Right renal cortex interstitium (tissue), 3 donors: ENCODE measurements at places on chromosomes 5 and 9.

- no peak for DNase-seq
Measured at GRCh38 chr5:168027007-168027406, 264.4 kb upstream of the WWC1 start.

GRCh38 chr5:131165119-131165727 lies at the start of gene HINT1:
TSS of gene HINT1 (minus strand) at chr5:131165256. CDS start at chr5:131165205, 51 bp downstream.
- DNase-seq = peak; percentile 88

DNA sequence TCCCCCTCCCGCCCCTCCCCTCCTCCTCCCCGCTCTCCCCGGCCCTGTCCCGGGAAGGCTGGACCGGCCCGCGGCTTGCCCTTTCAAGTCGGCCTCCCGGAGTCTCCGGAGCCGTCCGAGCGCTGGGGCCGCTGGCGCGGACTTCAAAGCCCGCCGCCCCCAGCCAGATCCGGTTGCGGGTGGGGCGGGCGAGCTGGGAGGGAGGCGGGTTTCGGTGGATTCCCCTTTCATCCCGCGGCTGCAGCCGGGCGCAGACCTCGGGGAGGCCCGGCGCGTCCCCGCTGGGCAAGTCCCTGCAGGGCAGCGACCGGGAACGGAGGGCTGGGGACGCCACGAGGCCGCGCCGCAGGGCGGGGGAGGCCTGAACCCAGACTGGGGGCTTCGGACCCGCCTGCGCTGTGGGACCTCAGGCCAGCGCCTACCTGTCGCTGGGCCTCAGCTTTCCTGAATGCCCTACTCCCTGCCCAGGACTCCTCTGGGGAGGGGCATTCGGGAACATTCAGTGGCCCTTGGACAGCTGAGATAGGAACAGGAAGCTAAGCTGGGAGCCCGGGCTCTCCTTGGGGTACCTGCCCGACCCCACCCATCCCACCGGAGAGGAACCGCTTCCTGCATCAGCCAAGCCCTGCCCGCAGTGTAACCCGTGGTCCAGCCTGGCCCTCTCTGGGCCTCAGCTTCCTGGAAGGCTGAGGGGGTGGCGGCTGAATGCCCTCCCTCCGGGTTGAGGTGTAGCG lies 23.4 kb downstream of the C9orf50 start:
- DNase-seq = no peak

DNA sequence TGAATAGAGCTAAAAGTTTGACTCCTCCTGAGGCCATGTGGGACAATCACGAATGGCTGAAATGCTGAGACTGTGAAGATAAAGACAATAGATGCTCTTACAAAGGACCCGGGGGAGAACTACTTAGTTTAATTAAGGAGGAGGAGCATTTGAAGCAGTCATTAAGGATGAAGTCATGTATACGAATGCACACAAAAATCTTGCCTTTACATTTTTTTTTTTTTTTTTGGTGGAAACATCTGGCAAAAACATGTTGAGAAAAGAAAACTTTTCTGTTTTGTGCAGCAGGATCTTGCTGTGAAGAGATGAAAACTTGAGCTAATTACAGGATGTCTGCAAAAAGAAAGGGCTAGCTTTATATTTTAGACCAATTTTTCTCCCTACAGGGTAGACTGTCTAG lies 42.3 kb upstream of the NR3C1 start:
- DNase-seq = no peak

- DNase-seq = no peak
Measured at GRCh38 chr9:105331160-105331559, 86.7 kb downstream of the SLC44A1 start.

DNA sequence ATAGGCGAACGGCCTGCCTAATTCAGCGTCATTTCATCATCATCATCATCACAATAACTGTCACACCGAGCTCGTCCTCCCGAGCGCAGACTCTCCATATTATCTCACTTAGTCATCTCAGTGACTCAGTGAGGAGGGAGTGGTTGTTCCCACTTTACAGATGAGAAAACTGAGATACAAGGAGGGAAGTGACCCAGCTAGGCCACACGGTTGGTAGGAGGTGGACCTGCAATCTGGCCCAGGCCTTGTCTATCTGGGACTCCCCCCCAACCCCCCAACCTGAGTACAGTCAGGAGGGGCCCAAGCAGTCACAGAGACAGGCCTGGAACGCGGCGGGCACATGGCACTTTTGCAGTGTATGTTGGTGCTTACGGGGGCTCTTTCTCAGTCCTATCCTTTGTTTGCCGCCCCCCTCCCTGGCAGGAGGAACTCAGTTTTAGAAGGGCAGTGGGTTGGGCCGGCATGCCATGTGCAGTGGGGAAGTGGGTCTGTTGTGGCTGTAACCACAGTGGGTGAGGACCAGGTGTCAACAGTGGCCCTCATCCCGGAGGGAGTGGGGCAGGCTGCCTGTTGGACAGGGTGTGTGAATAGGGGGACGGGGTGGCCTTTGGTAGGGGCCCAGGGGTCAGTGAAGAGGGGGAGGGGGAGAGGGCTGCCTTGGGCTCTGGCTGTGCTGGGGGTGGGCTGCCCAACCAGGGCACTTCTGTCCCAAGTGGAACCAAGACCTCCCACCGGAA lies 1.7 kb upstream of the RXRA start:
- DNase-seq = no peak

- DNase-seq = no peak
Measured at GRCh38 chr9:33185858-33186257, 18.7 kb upstream of the B4GALT1 start.

DNA sequence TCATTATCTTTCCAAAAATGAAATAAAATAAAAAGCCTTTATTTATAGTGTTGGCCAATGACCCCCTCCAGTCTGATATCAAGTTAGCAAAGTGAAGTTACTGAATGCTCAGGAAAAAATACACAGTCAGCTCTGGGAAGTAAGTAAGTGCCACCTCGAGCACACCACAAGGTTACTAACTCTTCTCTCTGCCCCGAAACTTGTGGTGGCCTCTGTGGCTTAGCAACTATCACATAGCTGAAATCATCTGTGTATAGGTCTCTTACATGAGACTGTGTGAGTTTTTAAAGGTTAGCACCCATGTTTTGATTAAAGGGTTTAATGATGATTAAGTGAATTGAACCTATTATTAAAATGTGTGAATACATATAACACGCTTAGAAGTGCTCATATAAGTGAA lies 161.4 kb upstream of the KLF4 start:
- no peak for DNase-seq

DNA sequence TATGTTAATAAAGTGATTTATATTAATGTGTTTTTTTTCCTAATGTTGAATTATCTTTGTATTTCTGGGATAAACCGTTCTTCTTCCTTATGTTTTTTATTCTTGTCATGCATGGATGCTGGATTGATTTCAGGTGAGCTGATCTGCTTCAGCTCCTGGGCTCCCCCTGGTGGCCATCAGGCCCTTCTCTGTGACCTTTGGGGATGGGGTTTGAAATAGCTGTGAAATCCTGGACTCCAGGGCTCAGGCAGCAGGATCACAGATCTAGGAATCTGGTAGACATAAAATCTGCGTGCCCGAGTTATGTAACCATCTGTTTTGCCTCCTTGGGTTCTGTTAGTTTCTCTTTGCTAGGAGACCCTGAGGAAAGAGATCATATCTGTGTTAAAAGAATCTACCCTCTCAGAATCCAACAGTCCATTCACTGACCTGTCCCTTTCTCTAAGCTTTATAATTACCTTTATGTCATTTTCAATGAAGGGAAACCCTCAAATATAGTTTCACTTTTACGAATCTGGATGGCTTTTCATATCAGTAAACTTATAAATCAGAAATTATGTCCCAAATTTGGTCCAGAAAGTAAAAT lies 12.2 kb upstream of the OR13J1 start:
- DNase-seq = no peak

- DNase-seq = no peak
Measured at GRCh38 chr9:123637945-123638634, 282.1 kb downstream of the CRB2 start.

- no peak for DNase-seq
Measured at GRCh38 chr5:144198386-144198785, 27.7 kb downstream of the KCTD16 start.

DNA sequence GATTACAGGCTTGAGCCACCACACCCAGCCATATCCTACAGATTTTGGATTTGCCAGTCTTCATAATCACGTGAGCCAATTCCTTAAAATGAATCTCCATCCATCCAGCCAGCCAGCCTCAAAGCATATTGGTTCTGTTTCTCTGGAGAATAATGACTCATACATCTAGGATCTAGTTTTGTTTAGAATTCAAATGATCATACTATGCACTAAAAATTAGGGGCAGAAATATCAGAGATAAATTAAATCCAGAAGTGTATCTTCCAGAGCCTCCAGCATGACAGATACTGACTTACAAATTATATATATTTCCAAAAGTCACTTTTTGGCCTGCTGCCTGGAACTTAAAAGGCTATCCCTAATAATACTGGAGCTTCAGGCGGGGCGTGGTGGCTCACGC lies 119.1 kb upstream of the NR5A1 start:
- no peak for DNase-seq

- no peak for DNase-seq
Measured at GRCh38 chr5:39371367-39371635, 7.0 kb upstream of the C9 start.

DNA sequence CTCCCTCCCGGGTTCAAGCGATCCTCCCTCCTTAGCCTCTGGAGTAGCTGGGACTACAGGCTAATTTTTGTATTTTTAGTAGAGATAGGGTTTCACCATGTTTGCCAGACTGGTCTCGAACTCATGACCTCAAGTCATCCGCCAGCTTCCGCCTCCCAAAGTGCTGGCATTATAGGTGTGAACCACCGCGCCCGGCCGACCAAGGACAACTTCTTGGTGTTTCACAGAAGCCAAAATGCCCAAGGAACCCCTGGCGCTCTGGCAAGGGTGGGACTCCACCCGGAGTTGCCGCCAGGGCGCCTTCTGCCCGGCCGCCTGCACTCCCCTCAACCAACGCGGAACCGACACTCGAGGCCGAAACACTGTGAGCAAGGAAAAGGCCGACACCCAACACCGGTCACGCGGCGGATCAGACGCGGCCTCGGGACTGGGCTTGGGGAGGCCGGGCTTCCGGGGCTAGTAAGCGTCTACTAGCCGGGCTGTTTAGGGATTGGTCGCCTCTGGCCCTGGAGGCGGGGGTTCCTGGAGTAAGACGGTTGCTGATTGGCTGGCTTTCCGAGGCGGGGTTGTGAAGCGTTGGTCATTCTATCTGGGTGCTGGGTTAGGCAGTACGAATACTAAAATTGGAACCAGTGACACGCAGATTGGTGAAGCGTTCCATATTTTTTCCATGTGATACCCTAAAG lies 7.7 kb upstream of the CFAP157 start:
- DNase-seq = peak; percentile 92

DNA sequence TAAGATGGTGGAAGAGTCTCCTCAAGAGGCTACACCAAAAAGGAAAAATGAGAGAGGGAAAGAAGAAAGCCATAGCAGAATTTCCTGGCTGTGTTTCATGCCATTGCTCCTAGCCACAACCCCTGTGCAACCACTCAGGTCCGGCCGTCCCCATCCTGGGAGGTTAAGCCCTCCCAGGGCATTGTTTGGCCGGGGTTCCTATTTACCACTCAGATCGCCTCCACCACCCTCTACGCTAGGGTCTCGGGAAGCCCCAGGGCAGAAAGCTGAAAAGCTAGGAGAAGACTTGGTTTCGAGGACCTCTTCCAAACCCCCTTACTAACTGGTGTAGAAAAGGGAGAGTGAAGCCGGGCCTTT lies 715 bp downstream of the RC3H2 start:
- peak; percentile 36 for DNase-seq

- no peak for DNase-seq
Measured at GRCh38 chr5:83837265-83837907, 116.7 kb upstream of the HAPLN1 start.

- no peak for DNase-seq
Measured at GRCh38 chr9:124684169-124684568, 86.9 kb downstream of the NR6A1 start.

- no peak for DNase-seq
Measured at GRCh38 chr9:4982721-4983482, 2.2 kb upstream of the JAK2 start.

DNA sequence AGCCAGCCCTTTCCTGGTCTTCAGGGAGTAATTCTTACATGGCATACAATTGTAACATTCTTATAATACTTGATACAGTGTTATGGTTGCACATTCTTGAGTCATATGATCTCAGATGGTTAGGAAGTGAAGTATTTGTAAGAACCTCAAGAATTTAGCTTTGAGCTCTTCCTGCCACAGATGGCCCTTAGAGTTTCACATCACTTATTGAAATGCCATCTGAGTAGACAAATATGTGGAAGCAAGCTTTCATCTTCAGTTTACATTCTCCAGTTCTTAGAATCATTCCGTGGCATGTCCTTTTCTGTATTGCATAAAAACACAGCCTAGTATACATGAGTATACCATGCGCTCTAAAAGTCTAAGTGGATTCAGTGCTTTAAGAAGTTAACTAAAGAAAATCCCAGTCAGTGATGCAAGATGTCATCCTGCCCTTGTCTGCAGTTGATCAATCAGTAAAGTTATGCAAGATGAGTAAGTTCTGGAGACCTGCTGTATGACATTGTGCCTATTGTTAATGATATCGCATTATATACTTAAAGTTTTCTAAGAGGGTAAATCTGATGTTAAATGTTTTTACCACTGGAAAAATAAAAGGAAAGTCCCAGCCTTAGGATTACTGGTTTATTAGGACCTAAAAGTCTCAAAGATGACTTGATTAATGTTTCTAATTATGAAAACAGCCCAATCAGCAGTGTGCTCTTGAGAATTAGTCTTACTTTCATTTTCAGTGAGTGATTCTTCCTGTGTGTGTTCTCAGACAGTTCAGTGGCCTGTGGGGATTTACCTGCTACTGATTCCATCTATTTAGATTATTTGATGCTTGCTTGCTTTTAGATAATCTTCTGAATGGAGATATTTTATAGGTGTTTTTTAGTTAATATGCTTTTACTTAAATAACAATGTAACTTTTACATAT lies 29.4 kb downstream of the RHOBTB3 start:
- DNase-seq = no peak

DNA sequence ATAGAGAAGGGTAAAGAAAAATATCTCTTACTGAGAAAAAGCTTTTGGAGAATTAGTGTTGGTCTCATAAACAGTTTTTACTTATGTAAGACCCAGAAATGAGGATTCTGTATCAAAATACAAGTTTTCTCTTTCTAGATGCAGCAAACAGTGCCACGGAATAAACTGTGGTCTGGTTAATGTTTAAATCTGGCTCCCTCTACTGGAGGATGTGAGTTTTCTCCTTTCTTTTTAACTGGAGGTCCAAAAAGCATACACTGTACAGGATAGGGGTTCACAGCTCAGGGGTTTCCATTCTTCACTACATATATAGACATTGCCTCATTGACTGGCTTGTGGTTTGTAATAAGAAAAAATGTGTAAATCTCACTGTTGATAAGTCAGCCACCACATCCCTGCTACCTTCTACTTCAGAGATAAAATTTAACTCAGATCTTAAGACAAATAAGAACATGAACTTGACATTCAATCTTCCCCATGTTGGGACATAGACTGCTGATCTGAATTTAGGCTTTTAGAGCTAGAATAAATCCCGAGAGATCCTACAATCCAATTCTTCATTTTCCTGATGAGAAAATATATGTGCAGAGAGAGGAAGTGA lies 98.9 kb downstream of the CFAP95 start:
- DNase-seq = peak; percentile 31

GRCh38 chr5:22554475-22554874 lies 298.7 kb downstream of the CDH12 start:
- DNase-seq = no peak
